Smooth muscle cell of the brain vasculature (primary cell): ENCODE measurements at places on chromosomes 2 and 18.

DNA sequence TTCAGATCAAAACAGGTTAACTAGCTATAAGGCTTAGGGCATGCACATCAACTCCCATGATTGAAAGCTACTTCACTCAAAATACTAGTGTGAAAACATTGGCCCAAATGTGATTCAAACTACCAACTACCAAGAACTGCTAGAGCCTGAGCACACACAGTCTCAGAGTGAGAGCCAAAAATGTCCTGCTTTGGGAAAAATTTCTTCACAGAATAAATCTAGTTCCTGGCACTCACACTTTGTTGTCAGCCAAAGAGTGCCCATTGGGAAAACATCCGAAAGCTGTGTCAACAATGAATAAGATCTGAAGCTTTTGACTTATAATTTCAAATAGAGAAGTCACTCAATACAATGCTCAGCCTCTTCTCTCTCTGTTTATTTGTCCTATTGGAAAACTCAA, 182.7 kb downstream of the LRATD1 start:
- DNase-seq = no peak

GRCh38 chr2:49858113-49858490, 703.8 kb upstream of the FSHR start:
- no peak for DNase-seq

DNA sequence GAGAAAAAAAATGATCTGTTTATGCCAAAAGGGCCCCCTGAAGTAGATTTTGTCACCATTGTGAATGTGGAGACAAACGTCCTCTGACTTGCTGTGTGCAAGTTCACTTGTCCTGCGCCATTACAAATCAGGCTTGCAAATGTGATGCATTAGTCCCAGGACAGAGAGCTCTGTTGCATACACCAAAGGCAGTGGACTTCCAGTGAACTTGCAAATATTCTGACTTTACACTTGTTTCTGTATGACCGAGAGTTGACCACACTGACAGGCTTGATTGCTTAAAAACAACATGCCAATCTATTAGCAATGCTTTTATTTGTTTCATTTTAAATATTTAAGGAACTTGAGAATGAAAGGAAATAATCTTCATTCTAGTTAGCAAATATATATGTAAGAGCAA, 293.2 kb downstream of the PLCL1 start:
- DNase-seq = no peak

GRCh38 chr18:38413193-38413592, 847.6 kb upstream of the CELF4 start:
- DNase-seq = no peak

DNA sequence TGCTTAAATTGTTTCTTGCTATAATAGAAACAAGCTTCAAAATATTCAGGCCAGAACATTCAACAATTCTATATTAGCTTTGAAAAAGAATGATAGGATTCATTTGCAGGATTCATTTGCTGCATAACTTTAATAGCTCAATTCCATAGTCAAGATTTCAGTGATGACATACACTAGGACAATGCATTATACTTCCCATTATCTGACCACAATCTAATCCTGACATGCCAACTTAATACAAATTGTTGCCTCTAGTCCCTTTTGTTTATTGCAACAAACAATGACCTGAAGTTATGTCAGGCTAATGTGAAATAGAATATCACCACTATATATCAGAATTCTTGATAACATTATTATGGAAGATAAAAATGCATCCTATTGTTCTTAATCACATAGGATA, 169.4 kb downstream of the DNAH7 start:
- no peak for DNase-seq
